ENCODE measurements at places on chromosomes 6 and 20.

GRCh38 chr20:35883336-35883777 lies 70.9 kb downstream of the SCAND1 start:
- no peak for DNase-seq

DNA sequence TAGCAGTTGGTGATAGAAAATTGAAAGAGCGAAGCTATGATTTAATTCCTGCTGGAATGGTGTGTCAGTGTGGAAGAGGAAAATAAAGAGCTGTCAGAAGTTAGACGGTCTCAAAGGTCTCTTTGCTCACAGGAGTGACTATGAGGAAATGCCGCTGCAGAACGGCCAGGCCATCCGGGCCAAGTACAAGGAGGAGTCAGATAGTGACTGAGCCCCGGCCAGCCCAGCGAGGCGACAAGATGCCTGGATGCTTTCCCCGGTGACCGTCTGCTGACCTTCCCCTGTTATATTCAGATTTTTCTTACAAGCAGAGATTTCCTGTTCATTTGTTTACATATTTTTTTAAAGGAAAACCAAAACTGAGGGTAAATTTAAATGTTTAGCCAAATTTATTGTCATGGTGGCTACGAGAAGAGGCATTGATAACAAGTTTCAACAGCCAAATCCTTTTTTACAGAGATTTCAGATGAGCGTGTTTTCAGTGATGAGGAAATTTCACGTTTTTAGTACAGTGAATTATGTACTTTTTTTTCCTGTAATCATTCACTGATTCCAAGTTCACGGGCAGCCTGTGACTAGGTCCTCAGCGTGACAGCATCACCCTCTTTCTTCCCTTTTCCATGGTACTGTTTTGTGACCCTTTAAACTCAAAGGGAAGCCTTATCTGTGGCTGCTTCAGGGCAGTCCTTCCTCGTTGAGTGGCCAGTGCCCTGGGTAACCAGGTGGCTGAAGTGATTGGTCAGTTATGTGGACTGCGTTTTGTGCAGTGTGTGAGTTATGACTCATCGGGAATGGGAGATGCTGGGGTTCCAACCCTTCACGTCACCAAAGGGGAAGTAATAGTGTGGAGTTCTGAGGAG lies 12.6 kb downstream of the DYNLT1 start:
- DNase-seq: no peak

DNA sequence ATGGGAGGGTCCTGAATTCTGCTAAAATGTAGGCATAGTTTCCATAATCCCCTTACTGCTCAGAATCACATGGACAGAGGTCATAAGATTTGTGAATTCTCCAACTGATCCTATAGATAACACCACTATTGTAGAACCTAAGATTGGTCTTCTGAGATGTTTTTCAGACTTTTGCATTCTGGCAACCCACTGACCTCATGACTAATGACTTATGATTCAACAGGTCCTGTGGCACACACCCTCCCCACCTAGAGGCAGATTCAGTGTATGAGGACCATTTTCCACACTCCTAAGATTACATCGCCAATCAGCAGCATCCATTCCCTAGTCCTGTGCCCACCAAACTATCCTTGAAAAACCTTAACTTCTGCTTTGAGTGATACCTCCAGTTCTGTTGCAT lies 207.2 kb downstream of the BTBD9 start:
- DNase-seq: no peak

DNA sequence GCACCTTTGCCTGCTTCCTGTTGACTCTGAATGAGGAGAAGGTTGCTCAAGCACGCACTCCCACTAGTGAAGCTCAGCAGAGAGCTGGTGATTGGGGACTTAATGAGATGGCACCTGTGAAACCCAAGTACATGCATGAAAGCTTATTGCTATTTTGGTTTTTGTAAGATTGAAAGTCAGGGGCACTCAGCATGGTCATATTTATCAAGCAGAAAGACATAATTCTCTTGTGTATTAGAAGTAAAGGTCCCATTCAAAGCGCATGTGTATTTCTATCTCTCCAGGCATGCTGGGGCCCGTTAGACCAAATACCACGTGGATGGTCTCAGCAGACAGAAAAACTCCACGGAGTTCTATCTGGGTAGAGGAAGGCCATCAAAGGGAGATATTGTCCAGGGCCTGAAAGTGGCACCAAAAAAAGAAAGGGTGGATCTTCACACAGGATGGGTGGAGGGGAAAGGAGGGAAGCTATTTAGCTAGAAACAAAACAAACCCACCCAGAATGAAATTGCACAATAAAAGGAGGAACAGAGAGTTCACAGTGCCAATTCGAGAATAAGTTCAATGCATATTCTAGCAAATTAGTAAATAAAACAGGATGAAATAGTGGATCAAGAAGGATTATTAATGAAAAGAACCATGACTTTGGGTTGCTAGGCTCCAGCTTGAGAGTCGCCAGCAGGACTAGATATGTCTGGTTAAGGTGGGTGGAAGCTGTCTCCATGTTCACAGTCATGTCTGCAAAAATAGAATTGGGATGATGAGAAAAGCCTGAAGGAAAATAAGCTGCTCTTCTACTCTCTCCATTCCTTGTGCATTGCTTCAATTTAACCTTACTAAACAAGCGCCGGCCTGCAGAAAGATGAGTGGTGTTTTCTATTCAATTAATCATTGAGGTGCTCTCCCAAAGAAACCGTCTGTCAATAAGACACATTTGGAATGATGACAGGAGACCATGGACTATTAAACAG lies 224.9 kb upstream of the DTNBP1 start:
- no peak for DNase-seq

- no peak for DNase-seq
These were observed 97.2 kb downstream of the TMEM242 start for GRCh38 chr6:157226026-157226625.

GRCh38 chr6:39958947-39959346 lies 24.7 kb upstream of the MOCS1 start:
- no peak for DNase-seq

- DNase-seq: no peak
These were observed 409.5 kb upstream of the AGPAT4 start for GRCh38 chr6:161683400-161683799.

Measured in HEK293T (cell line).